ENCODE measurements at places on chromosomes 2 and 18.
A peak's percentile ranks its signal among the peaks of the same experiment; 100 is the strongest.

- DNase-seq, result no peak
Observed at GRCh38 chr18:11112286-11112685, 37.1 kb downstream of the PIEZO2 start.

DNA sequence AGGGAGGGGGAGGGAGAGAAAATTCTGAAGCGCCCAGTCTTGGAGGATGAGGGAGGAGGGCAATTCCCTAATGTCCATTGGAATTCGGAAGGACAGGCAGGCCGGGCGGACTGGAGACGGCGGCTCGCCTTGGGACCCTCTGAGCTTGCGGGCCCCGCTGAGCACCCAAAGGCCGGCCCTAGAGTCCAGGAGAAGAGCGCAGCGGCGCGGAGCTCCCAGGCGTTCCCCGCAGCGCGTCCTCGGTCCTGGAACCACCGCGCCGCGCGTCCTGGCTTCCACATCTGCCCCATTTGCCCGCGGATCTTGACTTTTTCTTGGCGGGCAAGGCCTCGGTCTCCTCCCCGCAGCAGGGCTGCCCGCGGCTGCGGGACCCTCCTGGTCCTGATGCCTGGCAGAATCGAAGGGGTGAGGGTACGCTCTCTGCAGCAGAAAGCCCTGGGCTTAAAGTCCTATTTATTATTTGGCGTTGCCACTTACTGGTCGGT lies 675 bp upstream of the MLPH start:
- no peak for DNase-seq

- no peak for DNase-seq
Observed at GRCh38 chr2:163436963-163437362, 298.8 kb downstream of the FIGN start.

DNA sequence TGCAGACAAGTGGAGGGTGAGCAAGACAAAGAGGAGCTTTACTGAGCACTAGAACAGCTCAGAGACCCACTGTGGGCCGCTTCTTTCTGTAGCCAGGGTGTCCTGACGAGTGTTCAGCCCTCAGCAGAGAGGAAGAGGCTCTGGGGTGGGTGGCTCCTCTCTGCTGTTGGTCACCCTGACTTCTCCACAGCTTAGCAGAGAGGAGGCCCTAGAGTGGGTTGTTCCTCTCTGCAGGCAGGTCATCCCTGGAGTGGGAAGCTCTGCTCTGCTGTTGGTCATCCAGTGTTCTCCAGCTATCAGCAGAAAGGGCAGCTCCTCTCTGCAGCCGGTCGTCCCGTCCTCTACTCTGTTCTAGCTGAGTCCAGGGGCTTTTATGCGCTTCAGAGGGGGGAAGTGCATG lies 286.5 kb downstream of the ICOS start:
- no peak for DNase-seq

- DNase-seq, result no peak
Observed at GRCh38 chr2:48452108-48452507, 77.8 kb upstream of the STON1 start.

DNA sequence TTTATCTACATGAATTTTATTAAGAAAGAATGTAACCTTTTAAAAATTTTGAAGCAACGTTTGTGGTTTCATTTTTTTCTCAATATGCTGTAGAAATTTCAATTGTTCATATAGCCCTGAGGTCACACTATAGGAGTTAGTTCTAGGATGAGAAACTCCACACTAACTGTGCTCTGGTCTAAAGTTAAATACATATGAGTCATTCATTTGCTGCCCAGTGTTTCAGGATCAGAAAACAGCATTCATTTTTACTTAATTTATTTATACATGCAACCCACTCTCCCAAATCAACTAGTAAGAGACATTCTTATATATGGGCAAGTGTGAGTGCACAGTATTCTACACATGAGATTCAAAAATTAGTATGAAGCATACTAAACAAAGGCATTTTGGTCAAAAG lies 137.9 kb downstream of the DOCK10 start:
- no peak for DNase-seq

DNA sequence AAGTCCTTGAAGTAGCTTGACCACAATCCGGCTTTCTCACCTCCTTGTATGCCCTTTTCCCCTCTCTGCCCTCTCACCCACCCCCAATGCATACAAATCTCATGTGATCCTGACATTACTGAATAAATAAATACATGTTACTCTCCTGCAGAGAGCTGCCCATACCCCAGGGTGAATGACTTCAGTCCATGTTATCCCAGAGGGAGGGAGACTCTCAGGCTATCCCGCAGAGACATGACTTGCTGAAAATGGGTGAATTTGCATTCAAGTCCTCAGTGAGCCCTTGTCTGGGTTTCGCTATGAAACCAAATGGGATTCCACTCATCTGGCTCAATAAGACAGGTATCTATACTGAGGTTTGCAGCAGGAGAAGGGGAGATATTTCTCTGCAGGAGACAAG lies 168.5 kb downstream of the FHOD3 start:
- no peak for DNase-seq

DNA sequence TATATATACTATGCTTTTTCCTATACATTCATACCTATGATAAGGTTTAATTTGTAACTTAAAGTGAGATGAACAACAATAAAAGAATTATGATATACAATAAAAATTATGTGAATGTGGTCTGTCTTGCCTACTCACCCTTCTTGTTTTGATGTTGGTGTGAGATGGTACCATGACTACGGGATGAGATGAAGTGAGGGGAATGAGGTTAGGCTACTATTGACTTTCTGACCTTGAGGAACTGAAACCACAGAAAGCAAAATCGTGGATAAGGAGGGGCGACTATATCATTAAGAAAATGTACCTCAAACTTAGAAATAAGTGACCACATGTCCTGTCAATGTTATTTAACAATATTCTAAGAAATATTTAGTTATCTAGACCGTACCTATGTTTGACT lies 103.9 kb upstream of the PPP1CB start:
- no peak for DNase-seq

GRCh38 chr2:82790206-82791021 lies 1668.7 kb downstream of the SUCLG1 start:
- no peak for DNase-seq

DNA sequence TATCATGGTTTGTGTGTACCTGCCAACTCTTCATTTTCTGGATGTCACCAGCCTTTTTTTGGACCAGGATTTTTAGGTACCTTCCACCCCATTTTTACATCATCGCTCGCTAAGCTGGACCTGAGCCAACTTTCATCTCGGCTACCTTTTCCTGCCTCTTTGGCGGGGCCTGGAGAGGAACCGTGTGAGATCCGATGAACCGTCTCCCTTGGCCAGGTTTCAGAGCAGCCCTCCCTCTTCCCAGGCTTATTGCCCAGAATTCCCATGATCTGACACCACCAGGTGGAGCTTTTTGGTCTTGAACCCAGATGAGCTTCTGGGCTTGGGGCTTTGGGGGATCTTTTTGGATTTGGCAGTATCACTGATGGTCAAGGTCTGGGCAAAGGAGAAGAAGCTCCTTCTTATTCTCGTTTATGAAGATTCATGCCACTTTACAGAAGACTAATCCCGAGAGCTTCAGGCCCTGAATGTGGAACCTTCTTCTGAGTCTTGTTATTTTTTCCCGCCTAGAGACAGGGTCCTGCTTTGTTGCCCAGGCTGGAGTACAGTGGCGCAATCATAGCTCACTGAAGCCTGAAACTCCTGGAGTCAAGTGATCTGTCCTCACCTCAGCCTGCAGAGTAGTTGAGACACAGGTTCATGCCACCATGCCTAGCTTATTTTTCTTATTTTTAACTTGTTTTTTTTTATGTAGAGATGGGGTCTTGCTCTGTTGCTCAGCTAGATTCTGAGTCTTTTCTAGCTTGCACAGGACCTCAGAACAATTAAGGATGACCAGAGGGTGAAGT lies 50.4 kb downstream of the GATA6 start:
- no peak for DNase-seq

- DNase-seq, result no peak
Observed at GRCh38 chr2:236545814-236546480, 23.7 kb upstream of the ACKR3 start.

DNA sequence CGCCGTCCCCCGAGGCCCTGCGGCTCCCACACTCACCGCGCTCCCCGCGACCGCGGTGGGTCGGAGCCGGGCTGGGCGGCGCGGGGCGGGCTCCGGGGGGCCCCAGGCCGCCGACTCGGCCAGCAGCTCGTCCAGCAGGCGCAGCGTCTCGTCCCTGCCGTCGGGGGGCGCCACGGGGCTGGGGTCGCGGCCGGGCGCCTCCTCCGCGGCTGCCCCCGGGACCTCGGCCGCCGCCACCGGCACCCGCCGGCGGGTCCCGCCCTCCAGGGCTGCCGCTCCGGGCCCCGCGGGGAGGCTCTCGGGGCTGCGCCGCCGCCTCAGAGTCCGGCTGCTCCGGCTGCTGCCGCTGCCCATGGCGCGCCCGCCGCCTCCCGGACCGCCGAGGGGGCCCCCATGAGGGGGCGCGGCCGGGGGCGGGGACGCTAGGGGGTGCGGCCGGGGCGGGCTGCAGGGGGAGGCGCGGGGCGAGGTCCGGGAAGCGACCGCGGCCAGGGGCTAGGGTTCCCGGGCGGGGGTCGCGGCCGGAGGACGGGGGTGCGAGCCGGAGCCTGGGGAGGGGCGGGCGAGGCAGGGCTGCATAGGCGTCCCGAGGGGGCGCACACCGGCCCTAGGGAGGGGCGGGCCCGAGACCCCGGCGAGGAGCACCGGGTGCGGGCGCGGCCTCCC lies at the start of gene CYS1:
Gene CYS1, minus strand, starts transcription at position 542 of the 666 bp plus-strand sequence. Its CDS starts 188 bp downstream, at position 354.
- no peak for DNase-seq

DNA sequence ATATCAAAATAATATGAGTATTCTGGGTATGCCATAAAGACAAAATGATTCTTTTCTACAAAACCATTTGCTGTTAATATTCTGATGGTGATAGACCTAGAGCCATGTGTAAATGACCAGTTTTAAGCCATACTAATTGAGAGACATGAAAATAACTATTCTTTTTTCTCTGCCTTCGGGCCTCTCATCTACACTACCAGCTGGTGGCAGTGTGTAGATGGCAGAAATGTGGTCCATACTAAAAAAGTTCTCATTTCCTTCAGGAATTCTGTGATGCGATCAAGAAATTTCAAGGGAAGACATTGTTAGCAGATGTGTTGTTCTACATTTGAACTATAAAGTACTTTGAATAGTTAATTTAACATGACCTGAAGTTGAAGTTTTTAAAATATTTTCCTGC lies 485.2 kb downstream of the TRIB2 start:
- no peak for DNase-seq

GRCh38 chr2:21038403-21039073 lies 5.3 kb downstream of the APOB start:
- DNase-seq, result no peak

GRCh38 chr2:121235542-121235941 lies 49.5 kb downstream of the TFCP2L1 start:
- DNase-seq, result no peak

GRCh38 chr2:149329068-149329467 lies 1.3 kb upstream of the LYPD6 start:
- no peak for DNase-seq

GRCh38 chr2:111698743-111699554 lies 185.0 kb downstream of the ANAPC1 start:
- peak; percentile 90 for DNase-seq

DNA sequence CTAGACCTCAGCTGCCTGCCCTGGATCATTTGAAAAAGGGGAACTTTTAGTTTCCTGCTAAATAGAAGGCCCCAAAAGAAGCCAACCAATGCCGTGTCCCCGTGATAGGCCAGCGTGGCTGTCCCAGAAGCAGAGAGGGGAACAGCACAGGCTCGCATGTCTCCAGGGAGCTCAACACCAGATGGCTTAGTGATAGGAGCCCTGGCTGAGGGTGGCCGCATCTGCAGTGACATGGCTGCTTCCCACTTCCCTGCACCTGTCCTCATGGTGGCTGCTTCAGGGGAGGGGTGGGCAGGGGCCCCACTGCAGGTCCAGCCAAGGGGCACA lies 79.6 kb downstream of the MBP start:
- no peak for DNase-seq

DNA sequence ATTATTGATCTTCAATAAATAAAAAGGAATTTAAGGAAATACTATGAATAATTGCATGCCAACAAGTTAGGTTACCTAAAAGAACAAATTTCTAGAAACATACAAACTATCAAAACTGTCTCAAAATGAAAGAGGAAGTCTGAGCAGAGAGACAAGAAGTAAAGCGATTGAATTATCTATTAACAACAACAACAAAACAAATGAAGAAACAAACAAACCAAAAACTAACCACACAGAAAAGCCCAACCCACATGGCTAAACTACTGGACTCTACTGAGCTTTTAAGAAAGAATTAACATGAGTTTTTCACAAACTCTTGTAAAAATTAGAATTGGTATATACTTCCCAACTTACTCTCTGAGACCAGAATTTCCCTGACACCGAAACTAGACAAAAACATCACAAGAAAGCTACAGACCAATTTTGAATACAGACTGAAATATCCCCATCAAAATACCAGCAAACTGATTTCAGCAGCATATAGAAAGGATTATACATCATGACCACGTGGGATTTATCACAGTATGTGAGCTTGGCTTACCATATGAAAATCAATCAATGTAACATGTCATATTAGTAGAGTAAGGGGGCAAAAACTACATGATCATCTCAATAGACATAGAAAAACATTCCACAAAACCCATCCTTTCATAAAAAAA lies 16.6 kb upstream of the GALNT1 start:
- DNase-seq, result no peak

DNA sequence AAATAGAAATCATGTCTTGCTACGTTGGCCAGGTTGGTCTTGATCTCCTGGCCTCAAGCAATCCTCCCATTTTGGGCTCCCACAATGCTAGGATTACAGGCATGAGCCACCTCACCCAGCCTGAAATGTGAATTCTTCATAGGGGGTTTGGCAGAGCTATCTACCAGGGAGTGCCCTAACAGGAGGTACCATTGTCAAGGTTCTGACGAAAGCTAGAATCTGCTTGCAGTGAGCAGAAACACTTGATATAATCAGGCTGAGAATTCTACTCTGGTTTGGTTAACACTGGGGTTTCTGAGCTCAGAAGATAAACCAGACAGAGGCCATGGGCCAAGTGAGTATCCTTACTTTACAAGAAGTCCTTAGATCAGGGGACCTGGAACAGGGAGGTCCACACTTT lies 7.2 kb upstream of the LAMA3 start:
- DNase-seq, result no peak

- DNase-seq, result no peak
Observed at GRCh38 chr2:67974559-67975430, 88.0 kb downstream of the C1D start.

DNA sequence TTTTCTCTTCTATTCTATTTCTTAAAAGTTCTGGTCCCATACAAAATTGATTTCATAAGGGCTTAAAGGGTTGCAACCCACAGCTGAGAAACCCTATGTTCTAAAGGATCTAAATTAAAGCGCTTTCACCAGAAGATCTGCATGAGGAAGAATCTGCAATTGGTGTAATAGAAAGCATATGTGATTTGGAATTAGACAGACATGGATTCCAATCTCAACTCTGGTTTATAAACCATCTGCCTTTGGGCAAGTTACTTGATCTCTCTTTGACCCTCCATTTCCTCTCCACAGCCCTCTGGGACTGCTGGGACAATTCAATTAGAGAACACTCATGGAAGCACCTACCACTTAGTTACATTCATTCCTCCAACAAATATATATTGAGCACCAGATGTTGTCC lies 178.7 kb downstream of the ANTXR1 start:
- DNase-seq, result peak; percentile 54

DNA sequence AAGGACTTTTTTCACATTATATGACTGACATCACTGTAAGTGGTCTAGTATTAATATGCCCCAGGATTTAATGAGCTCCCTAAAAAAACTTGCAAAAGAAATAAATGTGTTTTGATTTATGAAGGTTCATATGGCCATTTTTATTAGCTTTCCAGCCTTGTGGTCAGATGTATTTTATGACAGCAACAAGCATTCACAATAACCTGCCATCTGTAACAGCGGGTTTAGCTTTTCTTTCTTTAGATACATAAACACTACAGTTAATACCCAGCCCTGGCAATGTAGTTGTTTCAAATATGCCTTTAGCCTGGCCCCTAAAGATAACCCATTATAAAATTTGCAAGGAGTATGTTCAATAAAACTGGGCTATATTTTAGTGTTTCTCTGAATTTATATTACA lies 1063.8 kb downstream of the SOCS6 start:
- DNase-seq, result no peak
